ENCODE measurements at places on chromosomes 11 and 22.

DNA sequence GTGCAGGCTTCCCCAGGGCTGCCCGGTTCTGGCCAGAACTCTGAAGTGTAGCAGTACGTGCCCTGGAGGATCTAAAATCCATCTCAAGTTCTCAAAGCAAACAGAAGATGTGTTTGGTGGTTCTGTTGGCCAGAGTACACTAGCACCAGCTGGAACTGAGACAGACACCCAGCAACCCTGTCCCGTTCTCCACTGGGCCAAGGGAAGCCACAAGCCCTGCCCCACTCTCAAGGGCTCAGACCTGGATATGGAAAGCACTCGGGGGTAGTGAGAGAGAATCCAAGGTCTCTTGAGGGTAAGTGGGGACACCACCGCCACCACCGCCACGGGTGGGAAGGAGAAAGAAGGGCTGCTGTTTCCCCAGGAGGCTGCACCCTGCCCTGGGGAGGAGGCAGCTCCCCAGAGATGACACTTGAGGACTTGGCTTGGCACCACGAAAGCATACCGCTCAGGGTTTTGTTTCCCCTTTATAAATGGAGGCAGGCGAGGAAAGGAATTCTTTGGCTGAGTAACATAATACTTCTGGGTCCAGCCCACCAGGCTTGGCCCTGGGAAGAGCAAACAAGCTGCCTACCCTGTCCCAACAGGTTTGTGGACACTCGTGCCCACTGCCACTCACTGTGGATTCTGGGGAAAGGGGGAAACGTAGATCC, 56.1 kb upstream of the POU2AF1 start:
- no peak for DNase-seq

- no peak for DNase-seq
Measured at GRCh38 chr22:43753688-43754087, 58.4 kb downstream of the EFCAB6 start.

DNA sequence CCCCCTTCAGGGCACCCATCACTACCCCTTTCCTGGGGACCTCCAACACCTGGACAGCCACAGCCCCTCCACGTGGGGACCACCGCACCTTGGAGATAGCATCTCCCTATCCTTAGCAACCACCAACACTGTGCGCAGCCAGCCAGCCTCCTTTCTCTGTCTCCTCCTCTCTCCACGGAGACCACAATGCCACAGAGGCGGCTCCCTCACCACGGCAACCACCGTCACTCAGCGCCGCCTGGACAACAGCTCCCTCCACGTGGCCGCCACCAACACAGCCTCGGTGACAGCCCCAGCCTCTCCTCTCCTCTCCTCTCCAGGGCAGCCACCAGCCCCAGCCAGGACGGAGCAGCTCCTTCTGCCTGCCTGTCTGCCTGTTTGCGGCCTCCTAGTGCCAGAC, 10.5 kb downstream of the ELFN2 start:
- peak; percentile 22 for DNase-seq

- no peak for DNase-seq
Measured at GRCh38 chr11:64911142-64911541, 5.9 kb downstream of the ATG2A start.

GRCh38 chr11:62543680-62544444, 2.7 kb downstream of the AHNAK start:
- no peak for DNase-seq

DNA sequence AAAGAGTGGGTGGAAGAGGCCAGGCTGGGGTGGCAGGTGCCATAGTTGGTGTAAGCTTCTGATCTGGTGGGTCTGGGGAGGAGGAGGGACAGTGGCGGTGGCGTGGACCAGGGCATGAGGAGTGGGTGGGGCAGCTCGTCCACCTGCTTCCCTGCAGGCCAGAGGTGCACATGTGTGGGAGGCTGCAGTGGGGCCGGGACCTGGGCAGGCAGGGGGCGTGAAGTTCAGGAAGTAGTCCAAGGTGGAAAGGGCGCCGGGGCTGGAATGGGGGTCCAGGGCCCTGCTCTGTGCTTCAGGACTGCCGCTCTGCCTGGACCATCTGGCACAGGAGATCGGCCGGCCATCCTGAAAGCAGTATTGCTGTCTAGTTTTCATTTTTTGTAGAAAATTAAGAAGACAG, 15.9 kb downstream of the RIBC2 start:
- DNase-seq, result no peak

GRCh38 chr11:1880746-1881441, 10.8 kb downstream of the PRR33 start:
- DNase-seq, result peak; percentile 14

DNA sequence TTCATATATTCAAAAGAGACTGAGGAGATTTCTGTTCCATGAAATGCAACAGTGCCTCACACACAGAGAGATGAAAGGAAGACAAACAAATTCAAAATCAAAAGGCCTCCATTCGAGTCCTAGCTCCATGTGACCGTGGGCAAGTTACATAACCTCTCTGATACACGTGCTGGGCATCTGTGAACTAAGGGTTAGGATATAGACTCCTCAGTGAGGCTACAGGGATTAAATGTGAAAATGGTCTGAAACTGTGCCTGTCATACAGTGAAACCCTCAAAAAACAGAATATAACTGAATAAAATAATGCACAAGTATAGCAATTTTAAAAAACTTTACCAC, 111.8 kb upstream of the MTMR2 start:
- no peak for DNase-seq

GRCh38 chr22:38083931-38084631, at the start of gene SLC16A8:
Gene SLC16A8, minus strand, starts transcription at chr22:38084184. Its CDS starts 1,311 bp downstream, at chr22:38082873.
- DNase-seq, result no peak

GRCh38 chr11:116691771-116692177, 81.0 kb downstream of the BUD13 start:
- peak; percentile 60 for DNase-seq

GRCh38 chr11:66062408-66062807, 7.7 kb upstream of the PACS1 start:
- DNase-seq, result no peak

- DNase-seq, result no peak
Measured at GRCh38 chr11:96152623-96153022, 190.4 kb downstream of the MAML2 start.

DNA sequence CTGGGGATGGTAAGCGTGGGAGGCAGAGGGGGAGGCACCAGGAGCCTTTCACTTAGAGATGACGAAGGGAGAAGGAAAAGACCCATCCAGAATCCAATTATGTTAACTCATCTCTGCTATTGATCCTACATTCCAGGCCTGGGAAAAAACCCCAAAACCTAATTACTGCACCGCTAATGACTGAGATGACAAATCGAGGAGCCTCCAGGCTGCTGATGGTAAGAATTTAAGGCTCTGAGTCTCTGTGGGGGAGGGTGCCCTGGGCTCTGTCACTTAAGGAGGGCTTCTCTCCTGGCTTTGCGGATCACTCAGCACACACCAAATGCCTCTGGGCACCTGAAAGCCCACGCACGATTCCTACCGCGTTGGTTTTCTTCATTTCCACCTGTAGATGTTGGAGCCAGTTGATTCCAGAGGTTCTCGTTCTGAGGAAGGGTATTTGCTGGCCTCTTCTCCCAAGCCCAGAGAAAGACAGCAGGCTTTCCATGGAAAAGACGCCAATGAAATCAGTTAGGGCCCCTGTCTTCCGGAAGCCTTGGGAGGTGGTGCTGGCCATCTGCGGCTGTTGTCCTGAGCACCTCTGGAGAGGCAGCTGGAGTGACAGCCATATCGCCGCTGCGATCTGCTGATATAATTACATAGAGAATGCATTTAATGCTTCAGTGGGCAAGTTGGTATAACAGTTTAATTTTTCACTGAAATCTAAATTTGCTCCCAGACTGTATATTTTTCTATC, 751.2 kb downstream of the BRD1 start:
- no peak for DNase-seq

DNA sequence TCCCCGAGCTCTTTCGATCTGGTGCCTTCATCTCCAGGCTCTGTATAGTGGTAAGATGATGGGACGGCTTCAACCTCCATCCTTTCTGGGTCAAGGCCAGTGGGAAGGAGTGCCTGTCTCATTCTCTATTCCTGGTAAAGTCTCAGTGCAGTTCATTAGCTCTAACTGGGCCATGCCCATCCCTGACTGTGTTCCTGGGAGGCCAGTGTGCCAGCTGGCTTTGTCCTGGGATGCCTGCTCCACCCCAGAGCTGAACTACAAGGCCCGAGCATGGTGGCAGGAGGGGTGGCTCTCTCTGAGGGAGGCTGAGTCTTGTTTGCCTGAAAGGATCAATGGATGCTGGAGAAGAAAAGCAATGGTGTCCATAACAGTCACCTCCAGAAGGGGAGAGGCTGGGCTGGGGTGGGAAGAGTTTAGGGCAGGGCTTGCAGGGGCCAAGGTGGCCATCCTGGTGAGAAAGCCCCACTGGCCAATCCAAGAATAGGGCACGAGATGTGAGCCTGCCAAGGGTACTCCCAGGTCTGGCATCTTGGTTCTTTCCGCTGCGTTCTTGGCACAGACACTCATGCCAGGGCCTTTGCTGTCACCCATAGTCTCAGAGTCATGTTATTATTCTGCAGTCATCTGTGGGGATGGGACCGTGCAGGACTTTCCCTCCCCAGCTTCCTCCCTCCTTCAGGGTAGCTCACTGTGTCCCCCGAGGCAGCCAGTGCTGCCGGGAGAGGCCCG, 60.1 kb downstream of the PARVB start:
- DNase-seq, result no peak

GRCh38 chr11:134250246-134250645, 2.9 kb downstream of the THYN1 start:
- no peak for DNase-seq

- DNase-seq, result no peak
Measured at GRCh38 chr11:105429096-105429910, 180.6 kb upstream of the GRIA4 start.

GRCh38 chr11:61007956-61008896, 36.7 kb downstream of the CD6 start:
- DNase-seq, result no peak

DNA sequence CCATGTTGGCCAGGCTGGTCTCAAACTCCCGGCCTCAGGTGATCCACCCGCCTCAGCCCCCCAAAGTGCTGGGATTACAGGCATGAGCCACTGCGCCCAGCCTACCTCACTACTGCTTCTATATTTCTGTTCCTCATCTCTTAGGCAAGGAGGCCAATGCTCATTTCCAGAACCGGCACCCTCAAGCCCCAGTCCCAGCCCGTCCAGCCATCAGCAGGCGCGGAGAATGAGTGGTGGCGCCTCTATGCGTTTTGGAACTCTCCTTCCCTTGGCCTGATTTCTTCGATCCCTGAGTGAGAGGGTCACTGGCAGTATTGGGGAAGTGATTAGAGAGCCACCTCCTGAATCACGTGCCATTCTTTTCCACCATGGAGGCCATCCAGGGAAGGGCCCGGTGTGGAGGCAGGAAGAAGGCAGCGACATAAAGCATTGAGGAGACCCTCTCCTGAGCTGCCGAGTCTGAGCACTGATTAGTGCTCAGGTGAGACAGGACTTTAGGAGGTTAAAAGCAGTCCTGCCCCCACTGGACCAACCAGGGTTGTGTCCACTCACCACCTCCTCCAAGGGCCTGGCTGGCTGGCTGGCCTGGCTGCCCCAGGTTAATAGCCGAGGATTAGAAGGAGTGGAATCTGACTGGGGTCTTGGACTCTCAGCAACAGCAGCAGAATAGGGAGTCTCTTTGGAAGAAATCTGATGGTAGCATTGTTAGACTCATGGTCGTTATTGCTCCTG, 8.7 kb downstream of the GRIK4 start:
- no peak for DNase-seq

DNA sequence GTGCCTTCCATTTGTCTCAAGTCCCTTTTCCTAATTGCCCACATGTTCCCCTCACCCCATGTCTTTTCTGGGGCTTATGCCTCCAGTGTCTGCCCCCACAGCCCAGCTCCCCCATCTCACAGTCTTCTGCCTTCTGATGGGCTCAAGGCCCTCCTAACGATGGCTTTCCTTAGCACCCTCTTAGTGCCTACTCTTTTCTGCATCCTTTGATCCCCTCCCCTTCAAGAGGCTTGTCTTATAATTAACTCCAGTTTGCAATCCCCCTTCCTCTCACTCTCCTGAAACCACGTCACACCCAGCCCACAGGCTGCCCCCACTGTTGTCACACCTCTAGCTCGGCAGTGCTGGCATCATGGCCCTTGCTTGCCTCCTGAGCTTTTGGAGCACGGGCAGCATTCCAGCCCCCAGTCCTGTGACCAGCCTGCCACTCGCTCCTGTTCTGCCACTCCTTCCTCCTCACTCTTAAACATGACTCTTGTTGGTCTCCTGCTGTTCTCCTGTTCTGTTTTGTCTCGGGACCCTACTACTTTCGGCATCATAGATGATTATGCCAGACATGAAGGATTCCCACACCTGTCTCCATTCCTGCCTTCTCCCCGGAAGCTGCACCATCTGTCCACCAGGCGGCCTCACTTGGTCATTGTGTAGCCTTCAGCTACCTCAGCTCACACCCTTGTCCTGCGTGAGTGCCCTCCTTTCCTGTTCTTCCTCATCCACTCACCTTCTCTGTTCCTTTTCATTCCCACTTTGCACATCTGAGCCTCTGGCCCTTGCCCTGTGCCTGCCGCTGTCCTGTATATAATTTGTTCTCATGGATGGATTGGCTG, 26.1 kb downstream of the UBE2L3 start:
- DNase-seq, result no peak

DNA sequence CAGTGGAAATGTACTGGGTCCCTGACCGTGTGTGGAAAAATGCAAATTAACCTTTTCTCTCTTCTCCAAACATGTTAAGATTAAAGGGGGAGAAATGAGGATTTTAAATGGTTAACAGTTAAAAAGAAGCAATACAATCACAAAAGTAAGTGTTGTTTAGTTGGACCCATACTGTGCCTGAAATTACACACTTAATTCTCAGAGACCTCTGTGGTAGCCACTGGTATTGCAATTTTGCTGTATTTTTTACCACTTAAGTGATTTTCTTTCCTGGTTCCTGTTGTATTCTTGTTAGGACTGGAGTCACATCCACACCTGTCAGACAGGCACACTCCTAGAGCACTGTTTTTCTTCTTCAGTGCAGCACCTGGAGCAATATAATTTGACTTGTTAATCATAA, 179.6 kb upstream of the PDGFD start:
- DNase-seq, result no peak

GRCh38 chr22:31789803-31790202, 36.0 kb downstream of the DEPDC5 start:
- no peak for DNase-seq

- peak; percentile 71 for DNase-seq
Measured at GRCh38 chr11:95154514-95154913, 64.9 kb downstream of the ENDOD1 start.

DNA sequence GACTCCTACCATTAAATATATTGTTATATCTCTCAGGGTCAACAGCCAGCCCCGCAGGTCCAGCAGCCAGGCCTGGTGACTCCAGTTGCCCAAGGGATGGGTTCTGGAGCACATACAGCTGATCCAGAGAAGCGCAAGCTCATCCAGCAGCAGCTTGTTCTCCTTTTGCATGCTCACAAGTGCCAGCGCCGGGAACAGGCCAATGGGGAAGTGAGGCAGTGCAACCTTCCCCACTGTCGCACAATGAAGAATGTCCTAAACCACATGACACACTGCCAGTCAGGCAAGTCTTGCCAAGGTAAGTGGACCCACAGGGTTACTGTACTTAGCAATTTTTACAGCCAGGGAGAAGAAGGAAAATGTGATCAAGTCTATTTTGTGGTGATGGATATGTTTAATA, 35.1 kb downstream of the EP300 start:
- DNase-seq, result no peak

- DNase-seq, result no peak
Measured at GRCh38 chr11:78532991-78533390, 41.7 kb downstream of the NARS2 start.

Measured in stimulated activated naive CD8-positive, alpha-beta T cell treated with anti-CD3 and anti-CD28 coated beads, Interleukin-15, amount 100 ng/mL, for 72 hours (primary cell).